ENCODE measurements at places on chromosomes 2 and 18.

DNA sequence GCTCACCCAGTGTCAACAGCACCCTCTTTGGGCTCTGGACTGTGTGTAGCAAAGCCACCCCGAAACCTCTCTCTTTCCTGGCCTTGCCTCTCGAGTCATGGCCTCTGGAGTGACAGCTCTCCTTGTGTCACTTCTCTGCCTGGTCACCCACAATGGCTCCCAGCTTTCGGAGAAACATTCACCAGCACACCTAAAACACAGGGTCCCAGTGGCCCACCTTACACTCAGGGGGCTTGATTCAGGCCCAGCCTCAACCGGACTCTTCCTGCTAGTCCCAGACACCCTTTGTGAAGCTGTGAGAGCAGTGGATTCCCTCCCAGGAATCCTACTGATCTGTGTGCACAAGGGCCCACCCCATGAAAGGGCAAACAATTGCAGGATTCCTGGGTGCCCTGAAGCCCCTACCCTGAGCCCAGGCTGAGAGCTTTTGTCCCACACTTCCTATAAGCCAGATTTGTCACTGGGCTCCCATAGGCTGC, 137.2 kb upstream of the HAAO start:
- no peak for DNase-seq

DNA sequence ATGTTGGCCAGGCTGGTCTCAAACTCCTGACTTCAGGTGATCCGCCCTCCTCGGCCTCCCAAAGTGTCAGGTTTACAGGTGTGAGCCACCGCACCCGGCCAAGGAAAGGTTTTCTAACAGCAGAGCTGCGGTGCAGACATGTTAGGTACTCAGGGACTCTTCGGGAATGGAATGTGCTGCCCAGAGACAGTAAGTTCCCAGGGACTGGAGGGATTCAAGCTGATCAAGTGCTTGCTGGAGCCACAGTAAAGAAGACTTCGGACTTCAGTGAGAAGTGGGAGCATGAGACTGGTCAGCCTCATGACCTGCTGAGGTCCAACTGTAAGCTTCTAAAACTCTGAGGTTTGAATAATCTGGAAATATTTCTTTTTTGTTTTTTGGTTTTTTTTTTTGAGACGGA, 7.8 kb upstream of the DES start:
- no peak for DNase-seq

DNA sequence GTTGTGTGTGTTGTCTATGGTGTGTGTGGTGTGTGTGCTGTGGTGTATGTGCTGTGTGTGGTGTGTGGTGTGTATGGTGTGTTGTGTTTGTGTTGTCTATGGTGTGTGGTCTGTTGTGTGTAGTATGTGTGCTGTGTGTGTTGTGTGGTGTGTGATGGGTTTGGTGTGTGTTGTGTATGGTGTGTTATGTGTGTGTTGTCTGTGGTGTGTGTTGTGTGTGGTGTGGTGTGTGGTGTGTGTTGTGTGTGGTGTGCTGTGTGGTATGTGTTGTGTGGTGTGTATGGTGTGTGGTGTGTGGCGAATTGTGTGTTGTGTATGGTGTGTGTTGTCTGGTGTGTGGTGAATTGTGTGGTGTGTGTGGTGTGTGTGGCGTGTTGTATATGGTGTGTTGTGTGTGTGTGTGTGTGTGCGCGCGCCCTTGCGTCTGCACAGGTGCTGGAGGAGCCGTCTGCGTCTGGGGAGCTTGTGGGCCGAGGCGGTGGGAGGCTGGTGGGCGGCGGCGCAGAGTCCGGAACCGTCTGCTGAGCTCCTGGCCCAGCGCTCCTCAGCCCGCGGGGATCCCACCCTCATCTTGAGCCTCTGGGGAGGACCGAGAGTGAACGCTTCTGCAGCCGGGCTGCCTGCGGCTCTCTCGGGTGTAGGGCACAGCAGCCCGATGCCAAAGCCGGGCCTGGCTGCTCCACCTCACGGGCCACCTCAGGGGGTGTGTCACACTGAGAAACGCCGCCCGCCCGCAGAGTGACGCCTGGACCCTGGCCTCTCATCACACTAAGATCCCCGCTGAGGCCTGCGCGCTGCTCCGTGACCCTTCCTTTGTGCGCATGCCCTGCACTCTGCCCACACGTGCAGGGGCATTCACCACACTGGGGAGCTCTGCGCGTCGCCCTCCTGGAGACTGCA, 8.8 kb upstream of the ADI1 start:
- no peak for DNase-seq

DNA sequence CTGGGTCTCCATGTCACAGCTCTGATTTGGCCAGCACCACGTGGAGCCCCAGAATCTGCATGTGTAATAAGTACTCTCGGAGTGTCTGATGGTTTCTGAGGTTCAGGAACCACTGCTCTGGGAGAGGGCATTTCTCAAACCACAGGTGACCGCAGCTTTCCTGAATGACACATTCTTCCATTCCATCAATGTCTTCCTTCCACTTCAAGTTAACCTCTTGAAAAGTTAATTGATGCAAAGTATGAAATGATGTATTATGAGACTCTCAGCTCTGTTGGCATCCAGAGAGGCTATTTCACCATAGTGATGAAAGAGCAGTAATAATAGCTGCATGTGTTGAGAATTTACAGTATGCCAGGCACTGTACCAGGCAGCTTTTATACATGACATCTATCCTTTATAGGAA, 61.3 kb upstream of the CRIM1 start:
- no peak for DNase-seq

DNA sequence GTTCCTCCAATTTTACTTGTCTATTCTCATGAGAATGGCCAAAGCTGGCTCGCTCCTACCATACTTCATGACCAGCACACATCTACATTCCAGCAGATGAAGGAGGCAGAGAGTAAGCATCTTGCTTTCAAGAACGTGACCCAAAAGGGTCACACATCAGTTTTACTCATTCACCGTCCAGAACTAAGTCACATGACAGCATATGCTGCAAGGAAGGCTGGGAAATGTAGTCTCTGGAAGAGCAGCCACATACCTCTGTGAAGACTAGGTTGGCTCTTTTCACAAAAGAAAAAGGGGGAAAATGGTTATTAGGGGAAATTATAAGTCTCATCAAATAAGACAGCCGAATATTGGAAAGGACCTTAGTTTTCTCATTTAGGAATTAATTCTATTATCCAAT, 835.3 kb downstream of the EPHA4 start:
- DNase-seq = no peak

DNA sequence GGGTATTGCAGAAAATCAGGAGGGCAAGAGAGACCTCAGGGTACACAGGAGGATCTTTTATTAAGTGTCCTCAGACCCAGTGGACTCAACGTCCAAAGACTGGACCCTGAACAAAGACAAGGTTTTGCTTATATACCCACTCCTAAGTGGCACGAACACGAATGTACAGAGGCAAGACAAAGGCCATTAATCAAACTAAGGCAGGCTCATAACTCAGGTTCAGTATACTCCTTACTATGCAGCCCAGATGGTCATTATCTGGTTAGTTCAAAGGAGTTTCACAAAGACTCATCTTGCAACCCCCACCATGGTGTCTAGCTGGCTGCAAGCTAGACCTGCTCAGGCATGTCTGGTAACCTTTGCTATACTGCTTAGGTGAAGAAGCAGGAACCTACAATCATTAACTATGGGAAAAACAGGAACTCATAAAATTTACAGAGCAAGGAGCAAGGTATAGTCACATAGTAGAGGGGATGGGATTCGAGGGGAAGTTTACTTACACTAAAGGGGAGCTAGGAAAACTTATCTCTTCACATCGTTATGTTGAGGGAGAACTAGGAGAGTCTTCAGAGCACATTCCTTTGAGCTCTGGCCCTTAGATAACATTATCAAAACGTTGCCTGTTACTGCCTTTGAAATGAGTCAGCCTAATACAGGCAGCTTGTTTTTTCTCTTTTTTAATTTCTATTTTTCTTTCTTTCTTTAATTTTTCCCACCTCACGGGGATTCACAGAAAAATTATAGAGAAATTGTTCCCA, 33.9 kb downstream of the SLC4A3 start:
- peak; percentile 12 for DNase-seq

DNA sequence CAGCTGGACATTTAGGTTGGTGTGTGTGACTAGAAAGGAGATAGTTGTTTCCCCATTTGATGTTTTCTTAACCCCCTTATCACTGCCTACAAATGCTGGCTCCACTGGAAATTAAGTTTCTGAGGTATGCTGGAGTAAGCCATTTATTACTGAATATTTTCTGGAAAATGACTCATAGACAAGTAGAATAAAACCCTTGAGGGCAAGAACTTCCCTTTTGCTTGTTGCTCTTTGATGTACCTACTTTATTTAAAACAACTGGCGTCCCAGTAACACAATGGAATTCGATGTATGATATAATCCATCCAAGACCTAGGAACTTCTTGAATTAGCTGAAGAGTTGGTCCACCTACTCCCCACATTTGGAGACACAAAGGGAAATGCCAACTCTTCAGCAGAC, 33.3 kb upstream of the SESTD1 start:
- DNase-seq = no peak

DNA sequence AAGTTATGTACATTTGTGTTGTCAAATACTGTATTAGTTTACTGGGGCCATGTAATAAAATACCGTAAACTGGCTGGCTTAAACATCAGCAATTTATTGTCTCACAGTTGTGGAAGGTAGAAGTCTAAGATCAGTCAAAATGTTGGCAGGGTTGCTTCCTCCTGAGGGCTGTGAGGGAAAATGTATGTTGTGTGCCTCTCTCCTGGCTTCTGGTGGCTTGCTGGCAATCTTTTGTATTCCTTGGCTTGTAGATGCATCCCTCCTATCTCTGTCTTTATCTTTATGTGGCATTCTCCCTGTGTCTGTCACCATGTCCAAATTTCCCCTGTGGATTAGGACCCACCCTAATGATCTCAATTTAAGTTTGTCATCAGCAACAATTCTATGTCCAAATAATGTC, 37.0 kb upstream of the SLC30A6 start:
- no peak for DNase-seq

GRCh38 chr2:43402452-43402937, 176.1 kb upstream of the ZFP36L2 start:
- DNase-seq = no peak

GRCh38 chr2:90207454-90208058, 1516.1 kb downstream of the RPIA start:
- DNase-seq = no peak

GRCh38 chr2:156021146-156022040, 311.1 kb downstream of the NR4A2 start:
- no peak for DNase-seq

- no peak for DNase-seq
Measured at GRCh38 chr2:212007972-212008371, 530.6 kb downstream of the ERBB4 start.

DNA sequence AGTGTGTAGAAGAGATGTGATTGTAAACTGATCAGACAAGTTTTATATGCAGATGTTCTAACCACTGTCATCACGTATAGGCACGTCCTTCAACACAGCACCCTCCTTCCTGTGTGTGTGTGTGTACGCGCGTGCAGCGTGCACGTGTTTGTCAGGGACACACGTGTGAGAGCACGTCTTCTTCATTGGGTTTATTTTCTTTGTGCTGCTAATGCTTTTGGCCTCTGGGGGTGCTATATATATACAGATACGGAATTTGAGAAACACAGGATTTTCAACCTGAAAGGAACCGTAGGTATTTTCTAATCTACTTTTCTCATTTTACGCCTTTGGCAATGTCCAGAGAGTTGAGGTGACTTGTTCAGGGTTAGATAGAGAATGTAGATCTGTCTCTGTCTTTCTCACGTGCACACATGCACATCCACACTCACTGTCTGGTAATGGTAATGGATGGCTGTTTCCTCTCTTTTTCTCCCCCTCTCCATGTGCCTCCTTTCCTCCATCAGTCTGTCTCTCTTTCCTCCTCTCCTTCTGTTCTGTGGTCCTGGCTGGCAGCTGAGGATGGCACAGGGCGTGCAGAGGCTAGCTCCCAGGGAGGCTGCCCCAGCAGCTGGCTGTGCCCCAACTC, 13.4 kb upstream of the CELF4 start:
- DNase-seq = no peak

DNA sequence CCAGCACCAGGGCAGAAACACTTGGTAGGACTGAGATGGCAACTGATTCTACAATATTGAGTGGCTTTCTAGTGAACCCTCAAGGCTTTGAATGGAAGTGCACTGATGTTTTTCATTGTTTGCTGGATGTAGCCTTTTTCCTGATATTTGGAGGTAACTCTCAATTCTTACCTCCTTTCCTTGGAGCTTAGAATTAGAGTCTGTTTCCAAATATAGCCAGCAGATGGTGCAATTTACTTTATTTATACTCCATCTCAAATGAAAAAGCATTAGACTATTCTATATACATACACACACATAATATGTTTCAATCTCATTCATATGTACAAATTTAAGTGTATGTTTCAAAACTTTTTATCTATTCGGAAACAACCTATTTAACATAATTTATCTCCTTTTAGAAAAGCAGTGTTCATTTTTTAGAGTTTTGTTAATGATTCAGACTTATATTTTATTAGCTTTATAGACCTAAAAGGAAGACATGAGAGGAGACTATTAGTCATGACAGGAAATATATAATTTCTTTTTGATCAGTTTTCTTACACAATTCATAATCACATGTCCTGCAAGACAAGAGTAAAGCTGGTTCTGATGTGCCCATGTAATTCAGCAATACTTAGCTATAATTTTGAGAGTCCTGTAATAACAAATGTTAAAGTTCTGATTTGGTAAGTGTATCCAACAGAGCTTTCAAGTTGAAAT, 124.8 kb downstream of the NUP35 start:
- no peak for DNase-seq

DNA sequence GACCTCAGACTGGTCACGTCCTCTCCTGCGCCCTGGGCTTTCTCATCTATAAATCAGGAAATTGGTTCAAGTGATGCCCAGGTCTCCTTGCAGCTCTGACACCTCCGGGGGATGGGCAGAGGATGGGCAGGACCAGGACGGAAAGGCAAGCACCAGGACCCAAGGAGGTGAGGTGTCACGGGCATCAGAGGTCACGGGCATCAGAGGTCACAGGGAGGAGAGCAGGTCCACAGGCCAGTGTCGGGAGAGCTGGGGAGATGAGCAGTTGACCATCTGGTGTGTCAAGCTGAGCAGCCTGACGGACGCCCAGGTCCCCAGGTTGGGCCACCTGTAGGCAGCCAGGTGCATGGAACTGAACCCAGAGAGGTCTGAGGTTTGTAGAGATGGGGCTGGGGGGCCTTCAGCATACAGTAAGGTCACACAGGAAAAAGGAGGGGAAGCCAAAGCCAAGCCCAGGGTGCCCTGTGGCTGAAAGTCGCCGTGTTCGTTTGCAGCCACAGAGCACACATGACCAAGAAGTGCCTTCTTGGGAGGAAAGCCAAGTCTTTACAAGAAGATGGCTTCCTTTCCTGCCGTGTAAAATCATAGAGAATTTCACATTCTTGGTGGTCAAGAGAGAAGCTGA, 240.4 kb downstream of the ATAD2B start:
- DNase-seq = no peak

GRCh38 chr2:164600763-164601162, 20.5 kb downstream of the GRB14 start:
- DNase-seq = no peak

GRCh38 chr18:48842259-48843061, 108.3 kb downstream of the SMAD7 start:
- DNase-seq = no peak

- DNase-seq = peak; percentile 41
Measured at GRCh38 chr2:3462493-3463104, 56.7 kb downstream of the ADI1 start.

GRCh38 chr2:134320930-134321329, 67.1 kb downstream of the MGAT5 start:
- no peak for DNase-seq
